ENCODE measurements at places on chromosomes 16 and 17.

- DNase-seq = no peak
Observed at GRCh38 chr16:10920726-10921427, 21.4 kb downstream of the DEXI start.

DNA sequence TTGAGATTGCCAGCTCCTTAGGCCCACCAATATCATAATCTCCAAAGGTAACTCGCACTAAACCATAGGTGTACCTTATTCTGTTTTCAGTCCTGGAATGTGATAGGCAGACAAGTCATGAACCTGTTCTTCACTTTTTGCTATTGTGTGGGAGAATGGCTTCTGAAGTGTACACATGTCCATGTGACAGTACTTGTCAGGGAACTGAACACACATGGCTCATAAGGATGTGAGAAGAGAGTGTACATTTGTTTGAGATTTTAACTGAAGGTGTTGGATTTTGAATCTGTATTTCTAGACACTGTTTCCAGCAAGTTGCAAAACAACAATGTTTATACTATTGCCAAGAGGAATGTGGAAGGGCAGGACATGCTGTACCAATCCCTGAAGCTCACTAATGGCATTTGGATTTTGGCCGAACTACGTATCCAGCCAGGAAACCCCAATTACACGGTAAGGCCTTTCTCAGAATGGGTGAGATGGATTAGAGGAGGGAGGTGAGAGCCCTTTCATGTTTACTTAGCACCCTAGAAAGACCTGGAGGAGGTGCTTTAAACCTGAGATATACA, 14.5 kb upstream of the RASL10B start:
- no peak for DNase-seq

- no peak for DNase-seq
Observed at GRCh38 chr17:79658811-79659207, 48.0 kb upstream of the RBFOX3 start.

DNA sequence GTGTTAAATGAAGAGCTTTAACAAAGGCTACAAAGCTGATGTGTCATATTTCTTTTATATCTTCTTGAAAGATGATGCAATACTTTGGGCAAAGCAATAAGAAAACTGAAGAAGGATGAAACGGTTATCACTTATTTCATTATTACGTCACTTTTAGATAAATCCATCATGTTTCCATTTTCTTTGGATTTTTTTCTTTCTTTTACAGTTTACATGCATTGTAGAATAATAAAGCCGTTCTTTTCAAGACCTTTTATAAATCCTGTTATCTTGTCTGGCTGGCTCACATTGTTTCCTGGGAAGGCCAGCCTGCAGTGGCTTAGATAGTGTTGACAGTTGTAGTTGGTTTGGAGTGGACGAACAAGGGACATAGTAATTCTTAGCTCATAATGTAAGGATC, 28.9 kb downstream of the TANC2 start:
- no peak for DNase-seq

- DNase-seq = no peak
Observed at GRCh38 chr17:20235747-20236146, 226.6 kb downstream of the SPECC1 start.

DNA sequence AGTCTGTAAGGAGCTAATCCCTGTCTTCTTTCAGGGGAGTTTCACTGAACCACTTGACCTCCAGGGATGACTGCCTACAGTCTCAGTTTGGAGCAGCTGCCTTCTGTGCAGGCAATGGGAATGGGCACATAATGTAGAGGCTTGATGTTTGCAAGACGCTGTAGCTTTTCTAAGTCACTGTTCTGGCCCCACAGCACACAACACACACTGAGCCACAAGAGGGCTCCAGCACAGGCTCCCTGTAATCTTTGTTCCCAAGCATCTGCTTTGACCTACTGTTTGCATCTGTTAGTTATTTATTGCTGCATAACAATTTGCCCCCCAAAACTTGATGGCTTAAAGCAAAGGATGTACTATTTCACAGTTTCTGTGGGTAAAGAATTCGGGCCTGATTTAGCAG, 419.0 kb upstream of the ASIC2 start:
- DNase-seq = no peak

DNA sequence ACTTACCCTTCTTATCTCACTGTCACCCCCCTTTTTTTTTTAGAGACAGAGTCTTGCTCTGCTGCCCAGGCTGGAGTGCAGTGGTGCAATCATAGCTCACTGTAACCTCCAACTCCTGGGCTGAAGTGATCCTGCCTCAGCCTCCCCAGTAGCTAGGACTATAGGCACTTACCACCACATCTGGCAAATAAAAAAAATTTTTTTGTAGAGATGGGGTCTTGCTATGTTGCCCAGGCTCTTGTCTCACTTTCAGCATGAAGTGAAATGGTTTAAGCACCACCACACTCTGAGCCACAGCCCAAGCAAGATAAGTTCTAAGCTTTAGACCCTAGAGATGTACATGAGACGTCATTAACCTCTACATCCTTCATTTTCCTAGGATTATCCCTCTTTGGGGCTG, 34.5 kb upstream of the EFCAB13 start:
- no peak for DNase-seq

DNA sequence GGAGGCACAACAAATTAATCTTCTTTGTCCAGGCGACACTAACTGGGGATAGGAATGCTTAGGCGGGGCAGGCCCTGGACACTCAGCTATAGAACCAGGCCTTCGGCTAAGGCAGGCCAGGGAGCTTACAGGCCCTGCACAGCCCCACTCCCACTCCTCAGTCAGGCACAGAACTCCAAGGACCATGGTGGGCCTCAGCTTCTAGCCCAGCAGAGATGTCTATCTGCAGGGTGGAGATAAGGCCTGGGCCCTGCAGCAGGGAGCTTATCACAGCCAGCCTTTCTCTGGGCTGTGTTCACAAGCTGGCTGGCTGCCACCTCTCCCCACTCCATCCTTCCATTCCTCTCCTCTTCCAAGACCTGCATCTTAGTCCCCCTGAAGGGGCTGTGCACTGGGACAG, 68.1 kb downstream of the TMEM132E start:
- no peak for DNase-seq

DNA sequence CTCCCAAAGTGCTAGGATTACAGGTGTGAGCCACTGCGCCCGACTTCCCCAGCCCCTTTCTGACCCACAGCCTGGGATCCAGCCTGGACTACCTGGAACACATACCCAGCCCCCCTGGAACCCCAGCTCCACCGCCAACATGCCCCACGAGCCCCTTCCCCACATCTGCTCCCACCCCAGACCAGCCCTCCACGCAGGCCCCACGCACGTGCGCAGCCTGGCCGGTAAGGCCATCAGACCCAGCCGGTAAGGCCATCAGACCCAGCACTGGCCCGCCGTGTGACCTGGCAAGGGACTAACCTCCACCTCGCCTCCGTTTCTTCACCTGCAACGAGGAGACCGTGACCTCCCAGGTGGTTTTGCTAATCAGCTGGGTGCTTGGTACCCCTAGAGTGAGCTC, 46.5 kb downstream of the RPH3AL start:
- DNase-seq = no peak

DNA sequence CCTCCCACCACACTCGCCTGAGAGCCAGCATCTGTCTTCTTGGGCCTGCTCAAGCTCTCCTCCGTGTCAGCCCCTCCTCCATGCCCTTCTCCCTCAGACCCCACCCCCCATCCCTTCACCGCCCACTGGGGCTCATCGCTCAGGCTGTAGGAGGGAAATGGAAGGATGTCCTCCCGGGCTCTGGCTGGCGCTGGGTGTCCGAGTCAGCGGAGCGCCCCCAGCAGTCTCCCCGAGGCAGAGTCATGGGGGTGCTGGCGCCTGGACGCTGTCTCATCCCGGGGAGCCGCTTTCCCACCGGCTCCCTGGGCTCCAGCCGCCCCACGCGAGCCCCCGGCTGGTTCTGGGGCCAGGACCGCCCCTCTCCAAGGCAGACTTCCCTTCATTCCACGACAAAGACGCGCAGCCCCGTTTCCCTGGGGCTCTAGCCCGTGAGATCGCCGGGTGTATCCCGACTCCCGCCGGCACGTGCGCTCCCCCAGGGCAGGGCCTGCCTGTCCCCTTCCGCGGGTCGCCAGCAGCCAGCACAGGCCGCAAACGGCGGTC, 428 bp upstream of the ANTKMT start:
- DNase-seq = no peak

DNA sequence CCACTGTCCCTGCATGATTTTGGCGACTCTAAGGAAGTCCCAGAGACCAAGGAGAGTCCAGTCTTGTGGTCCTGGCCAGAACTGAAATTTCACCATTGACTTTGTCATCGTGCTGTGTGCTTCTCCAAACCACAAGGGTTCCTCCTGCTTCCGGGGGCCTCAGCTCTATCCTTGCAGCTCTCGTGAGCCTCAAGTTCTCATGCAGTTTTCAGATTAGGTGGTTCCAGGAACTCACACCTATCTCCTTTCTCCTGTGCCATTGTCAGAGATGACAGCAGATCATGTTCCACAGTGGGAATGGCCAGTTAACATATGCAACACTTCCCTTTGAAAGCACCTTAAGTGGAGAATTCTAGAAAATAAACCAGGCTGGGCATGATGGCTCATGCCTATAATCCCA, 97.9 kb upstream of the CRHR1 start:
- DNase-seq = no peak

GRCh38 chr16:52117171-52117570, 429.8 kb downstream of the TOX3 start:
- no peak for DNase-seq

DNA sequence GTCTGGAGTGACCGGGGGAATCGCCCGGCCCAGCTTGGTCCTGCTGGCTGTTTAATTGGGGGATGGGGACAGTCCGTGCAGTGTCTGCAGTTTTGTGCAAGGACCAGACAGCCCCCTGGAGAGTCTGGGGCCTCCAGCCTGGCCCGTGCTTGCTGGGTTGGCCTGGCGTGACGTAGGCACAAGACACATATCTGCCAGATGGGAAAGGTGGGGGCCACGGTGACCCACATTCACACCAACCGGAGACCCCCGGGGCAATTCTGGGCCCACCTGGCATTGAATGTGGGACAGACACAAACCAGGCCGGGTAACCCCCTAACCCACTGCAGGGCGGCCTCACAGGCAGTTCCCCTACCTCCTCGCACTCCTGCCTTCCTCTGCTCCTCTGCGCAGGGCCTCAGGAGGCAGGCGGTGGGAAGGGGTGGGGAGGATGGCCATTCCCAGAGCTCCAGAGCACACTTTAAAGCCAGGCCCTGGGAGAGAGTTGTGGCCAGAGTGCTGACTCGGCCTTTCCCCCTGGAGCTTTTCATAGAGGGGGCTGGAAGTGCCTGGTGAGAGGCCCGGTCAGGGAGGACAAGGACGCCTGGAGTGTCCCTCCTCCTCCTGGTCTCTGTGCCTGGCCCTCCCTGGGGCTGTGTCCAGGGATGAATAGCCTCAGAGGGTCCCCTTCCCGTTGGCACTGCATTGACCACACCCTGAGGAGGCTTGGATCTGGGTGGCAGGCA, 1.5 kb downstream of the MRC2 start:
- no peak for DNase-seq

DNA sequence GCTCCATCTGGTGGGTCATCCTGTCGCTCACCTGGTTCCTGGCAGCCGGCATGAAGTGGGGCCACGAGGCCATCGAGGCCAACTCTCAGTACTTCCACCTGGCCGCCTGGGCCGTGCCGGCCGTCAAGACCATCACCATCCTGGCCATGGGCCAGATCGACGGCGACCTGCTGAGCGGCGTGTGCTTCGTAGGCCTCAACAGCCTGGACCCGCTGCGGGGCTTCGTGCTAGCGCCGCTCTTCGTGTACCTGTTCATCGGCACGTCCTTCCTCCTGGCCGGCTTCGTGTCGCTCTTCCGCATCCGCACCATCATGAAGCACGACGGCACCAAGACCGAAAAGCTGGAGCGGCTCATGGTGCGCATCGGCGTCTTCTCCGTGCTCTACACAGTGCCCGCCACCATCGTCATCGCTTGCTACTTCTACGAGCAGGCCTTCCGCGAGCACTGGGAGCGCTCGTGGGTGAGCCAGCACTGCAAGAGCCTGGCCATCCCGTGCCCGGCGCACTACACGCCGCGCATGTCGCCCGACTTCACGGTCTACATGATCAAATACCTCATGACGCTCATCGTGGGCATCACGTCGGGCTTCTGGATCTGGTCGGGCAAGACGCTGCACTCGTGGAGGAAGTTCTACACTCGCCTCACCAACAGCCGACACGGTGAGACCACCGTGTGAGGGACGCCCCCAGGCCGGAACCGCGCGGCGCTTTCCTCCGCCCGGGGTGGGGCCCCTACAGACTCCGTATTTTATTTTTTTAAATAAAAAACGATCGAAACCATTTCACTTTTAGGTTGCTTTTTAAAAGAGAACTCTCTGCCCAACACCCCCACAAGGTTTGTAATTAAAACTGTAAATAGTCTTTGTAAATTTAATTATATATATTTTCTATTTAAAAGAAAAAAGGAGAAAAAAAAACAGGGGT, 1.7 kb downstream of the FZD2 start:
- no peak for DNase-seq

GRCh38 chr17:34728771-34729310, 149.5 kb downstream of the TMEM132E start:
- no peak for DNase-seq

GRCh38 chr16:15972046-15972868, 22.8 kb downstream of the ABCC1 start:
- DNase-seq = no peak

- DNase-seq = no peak
Observed at GRCh38 chr16:72859581-72859980, 188.3 kb downstream of the ZFHX3 start.

DNA sequence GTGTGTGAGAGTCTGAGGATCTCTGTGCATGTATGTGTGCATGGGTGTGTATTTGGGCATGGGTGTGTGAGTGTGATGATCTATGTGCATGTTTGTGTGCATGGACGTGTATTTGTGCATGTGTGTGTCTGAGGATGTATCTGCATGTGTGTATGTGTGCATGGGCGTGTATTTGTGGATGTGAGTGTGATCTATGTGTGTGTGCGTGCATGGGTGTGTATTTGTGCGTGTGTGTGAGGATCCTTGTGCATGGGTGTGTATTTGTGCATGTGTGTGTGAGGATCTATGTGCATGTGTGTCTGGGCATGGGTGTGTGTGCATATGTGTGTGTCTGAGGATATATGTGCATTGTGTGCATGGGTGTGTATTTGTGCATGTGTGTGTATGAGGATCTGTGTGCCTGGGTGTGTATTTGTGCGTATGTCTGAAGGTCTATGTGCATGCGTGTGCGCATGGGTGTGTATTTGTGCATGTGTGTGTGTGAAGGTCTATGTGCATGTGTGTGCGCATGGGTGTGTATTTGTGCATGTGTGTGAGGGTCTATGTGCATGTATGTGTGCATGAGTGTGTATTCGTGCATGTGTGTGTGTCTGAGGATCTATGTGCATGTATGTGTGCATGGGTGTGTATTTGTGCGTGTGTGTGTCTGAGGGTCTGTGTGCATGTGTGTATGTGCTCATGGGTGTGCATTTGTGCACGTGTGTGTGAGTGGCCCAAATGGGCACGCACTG, 26.5 kb upstream of the ITGAX start:
- no peak for DNase-seq

GRCh38 chr17:42201458-42201772, 7.1 kb upstream of the GHDC start:
- DNase-seq = no peak

DNA sequence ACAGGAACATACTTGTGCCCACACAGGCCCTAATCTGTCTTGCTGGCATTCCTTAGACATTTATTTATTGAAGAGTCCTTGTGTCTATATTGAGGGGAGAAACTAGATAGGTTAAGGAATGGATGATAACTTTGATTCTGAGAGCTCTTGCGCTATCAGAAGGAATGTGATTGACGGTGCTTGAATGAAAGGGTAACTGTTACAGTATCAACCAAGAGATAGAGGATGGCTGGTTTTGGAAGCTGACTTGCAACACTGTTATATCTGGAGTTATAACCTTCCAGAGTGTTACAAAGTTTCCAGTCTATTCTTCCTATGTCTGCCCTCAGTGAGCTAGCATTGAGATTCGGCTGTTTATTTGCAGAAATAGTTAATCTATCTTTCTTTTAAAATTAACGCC, 36.5 kb downstream of the PRKCA start:
- DNase-seq = no peak

- DNase-seq = no peak
Observed at GRCh38 chr17:82477934-82478333, 19.4 kb downstream of the NARF start.

Measured in effector memory CD4-positive, alpha-beta T cell (primary cell).